Stimulated activated CD4-positive, alpha-beta T cell treated with anti-CD3 and anti-CD28 coated beads, Interleukin-1b, Interleukin-23, amount 100 ng/mL, for 1 hour (primary cell): ENCODE measurements at places on chromosomes 2 and 18.

DNA sequence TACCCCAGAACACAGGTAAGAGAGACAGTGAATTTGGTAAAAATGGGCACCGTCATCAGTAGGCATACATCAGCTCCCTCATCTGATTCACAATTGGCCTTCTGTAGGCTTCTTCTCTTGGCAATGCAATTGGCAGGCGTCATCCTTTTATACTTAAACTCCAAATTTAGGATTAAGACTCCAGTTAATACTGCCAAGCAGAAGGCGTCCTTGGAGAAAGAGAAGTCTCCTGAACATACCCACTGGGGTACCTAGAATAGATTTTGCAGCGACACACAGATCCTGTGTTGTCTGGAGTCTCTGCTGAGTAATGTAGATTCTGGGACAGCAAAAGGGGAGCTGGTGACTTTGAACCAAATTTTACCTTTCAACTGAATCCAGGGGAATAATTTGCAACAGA is 592 bp upstream of the METAP1D start:
- no peak for DNase-seq

DNA sequence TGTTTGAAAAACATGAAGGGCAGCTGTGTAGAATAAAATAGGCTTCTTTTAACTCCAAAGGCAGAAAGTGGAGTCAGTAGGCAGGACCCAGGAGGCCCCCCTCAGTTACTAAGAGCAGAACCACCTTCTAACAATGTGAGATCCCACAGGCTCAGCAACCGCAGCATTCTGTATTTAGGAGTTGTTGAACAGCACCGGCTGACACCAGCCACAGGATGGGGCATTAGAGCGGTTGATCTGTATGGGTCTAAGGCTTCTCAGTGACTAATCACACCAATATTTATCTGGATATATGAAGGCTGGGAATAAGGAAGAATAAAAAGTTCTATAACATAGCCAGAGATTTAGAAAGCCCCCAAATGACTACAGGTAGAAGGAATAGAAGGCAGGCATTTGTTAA is 51.7 kb downstream of the MYO5B start:
- DNase-seq, result no peak

DNA sequence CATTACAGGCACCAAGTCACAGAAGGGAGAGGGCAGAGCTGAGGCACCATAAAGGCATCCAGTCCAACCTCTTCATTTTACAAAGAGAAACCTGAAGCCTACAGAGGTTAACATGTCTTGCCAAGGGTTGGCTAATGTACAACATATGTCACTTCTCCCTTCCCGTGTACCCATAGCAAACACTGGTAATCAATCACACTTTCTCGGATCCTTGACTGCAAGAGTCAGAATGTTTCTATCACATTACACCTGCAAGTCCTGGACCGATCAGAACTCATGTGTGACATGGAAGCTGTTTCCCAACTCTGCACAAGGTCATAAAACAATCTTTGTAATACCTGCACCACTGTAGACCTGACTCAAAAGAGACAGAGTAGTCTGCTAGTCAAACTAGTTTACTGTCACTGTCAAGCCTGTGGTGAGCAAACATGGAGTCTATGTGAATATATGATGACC is 6.0 kb downstream of the ANKRD44 start:
- DNase-seq, result no peak

GRCh38 chr2:18473241-18474181 is 86.9 kb downstream of the RDH14 start:
- DNase-seq, result no peak

DNA sequence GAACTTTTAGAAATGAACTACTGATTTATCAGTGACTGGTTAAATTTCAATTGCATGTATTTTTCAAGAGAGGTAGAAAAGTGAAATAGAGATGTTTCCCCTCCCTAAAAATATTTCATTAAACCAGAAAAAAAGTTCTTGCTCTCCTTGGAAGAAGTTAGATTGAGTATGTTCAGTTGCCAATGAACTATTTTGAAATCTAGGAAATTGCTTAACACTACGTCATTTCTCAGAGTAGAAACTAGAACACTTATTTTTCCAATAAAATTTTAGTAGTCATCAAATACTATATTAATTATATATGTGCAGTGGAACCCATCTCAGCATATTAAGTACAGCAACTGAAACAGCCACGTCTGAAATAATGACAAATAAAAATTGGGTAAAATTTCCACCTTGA is 51.8 kb upstream of the STAT1 start:
- DNase-seq, result no peak

DNA sequence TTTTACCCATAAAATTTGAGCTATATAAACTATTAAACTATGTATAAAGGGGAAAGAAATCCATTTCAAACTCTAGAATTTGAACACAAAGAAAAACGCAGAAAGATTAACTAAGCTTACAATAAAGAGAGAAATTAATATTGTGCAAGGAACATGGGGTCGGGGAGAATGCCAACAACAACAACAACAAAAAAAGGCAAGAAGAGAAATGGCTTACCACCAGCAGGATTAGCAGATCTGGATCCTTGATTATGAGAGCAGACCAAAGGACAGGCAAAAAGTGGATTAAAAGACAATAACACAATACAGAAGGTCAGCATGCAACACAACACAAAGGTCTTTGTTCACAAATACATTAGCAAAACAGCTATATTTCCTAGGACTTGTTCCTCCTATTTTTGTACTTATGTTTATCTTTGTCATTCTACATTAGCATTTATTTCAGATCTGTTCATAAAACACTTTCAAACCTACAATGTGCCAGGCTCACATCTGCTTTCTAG is 103.4 kb upstream of the RNU4ATAC start:
- no peak for DNase-seq
